HS-27A (cell line): ENCODE measurements at places on chromosomes 13 and 19.

- no peak for DNase-seq
These were observed 17.6 kb downstream of the PBX4 start for GRCh38 chr19:19600793-19601330.

GRCh38 chr19:19103167-19103566 lies 35.1 kb downstream of the TMEM161A start:
- no peak for DNase-seq

GRCh38 chr19:34244611-34245299 lies 9.6 kb upstream of the GARRE1 start:
- DNase-seq: no peak

DNA sequence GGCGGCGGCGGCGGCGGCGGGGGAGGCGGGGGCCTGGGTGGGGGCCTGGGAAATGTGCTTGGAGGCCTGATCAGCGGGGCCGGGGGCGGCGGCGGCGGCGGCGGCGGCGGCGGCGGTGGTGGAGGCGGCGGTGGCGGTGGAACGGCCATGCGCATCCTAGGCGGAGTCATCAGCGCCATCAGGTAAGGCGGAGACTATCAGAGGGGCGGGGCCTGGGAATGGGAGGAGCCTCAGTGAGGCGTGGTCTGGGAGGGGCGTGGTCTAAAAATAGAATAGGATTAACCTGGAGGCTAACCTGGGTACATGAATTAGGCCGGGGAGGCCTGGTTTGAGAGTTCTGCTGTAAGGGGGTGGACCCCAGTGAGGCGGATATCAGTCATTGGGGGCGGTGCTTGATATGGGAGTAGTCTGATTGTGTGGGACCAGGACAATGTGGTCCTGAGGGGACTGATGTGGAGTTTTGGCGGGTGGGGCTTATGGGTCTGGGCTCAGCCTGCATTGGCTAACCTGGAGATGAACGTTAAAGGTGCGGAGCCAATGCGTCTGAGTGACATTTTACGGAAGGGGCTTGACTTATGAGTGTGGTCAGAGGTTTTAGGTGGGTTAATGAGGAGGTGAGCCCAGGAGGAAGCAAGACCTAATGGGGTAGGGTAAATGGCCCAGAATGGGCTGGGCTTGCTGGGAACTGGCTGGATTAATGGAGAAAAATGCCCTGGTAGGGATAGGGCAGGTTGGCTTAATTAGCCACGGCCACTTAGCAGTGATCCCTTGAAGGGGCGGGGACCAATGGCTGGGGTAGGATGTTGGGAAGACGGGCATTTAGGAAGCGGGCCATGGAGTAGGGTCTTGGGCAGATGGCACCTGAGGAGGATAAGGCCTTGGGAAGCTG lies 1.4 kb downstream of the CAPNS1 start:
- DNase-seq: peak; percentile 87

GRCh38 chr13:61795580-61795979 lies 379.9 kb upstream of the PCDH20 start:
- DNase-seq: no peak

- DNase-seq: no peak
These were observed 827.7 kb upstream of the PCDH9 start for GRCh38 chr13:68057836-68058235.

DNA sequence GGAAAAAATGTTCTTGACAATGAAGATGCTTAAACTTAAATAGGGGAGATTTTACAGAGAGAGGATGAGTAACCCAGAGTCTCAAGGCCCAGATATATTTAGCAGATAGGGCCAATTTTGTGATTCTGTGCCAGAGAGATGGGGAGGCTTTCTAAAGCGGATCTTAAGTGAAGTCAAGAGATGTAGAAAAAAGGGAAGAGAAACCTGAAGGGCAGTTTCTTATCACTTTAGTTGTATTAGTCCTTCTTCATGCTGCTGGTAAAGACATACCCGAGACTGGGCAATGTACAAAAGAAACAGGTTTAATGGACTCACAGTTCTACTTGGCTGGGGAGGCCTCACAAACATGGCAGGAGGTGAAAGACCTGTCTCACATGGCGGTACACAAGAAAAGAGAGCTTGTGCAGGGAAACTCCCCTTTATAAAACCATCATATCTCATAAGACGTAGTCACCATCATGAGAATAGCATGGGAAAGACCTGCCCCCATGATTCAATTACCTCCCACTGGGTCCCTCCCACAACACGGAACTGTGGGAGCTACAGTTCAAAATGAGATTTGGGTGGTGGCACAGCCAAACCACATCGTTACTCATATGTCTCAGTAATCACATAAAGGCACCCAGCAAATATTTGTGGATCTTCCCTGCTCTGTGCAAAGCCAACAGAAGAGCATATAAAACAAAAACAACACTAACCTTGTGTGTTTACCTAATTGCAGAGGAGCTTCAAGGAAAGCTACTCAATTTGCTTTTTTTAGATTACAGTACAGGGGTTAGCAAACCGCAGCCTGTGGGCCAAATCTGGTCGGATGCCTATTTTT lies 102.6 kb upstream of the MYCBP2 start:
- no peak for DNase-seq

DNA sequence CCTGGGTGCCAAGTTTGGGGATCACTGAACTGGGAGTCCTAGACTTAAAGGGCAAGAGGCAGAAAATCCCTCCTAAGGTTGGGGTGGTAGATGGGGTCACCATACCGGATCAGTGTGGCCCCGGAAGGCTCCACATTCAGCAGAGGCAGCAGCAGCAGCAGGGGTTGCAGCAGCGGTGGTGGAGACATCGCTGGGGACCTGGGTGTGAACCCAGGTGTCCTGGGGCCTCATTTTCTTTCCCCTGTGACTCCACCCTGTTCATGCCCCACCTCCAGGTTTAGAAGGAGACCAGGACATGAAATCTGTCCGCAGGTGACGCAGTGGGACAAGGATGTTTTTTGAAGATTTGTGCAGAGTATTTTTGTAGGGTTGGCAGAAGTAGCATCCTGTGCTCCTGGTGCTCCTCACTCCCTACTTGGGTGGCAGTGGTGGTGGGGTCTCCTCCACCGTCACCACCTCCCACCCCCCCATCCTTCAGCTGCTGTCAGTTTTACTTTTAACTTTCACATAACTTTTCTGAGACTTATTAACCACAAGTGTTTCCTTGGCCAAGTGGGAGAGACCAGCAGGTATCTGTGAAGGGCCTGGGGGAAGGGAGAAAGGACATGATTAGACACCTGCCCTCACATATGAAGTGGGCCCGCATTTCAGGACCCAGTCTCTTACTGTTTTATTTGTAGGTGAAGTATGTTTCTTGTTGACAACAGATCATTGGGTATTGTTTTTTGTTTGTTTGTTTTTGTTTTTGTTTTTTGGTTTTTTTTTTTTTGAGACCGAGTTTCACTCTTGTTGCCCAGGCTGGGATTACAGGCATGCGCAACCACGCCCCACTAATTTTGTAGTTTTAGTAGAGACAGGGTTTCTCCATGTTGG lies at the start of gene NAPSA:
NAPSA (minus strand) TSS at position 206 of the 873 bp plus-strand sequence; CDS start at position 188, 18 bp downstream.
- DNase-seq: no peak

GRCh38 chr13:100506600-100507422 lies 81.8 kb downstream of the GGACT start:
- no peak for DNase-seq

GRCh38 chr19:49799798-49800376 lies 13.2 kb downstream of the FUZ start:
- no peak for DNase-seq

DNA sequence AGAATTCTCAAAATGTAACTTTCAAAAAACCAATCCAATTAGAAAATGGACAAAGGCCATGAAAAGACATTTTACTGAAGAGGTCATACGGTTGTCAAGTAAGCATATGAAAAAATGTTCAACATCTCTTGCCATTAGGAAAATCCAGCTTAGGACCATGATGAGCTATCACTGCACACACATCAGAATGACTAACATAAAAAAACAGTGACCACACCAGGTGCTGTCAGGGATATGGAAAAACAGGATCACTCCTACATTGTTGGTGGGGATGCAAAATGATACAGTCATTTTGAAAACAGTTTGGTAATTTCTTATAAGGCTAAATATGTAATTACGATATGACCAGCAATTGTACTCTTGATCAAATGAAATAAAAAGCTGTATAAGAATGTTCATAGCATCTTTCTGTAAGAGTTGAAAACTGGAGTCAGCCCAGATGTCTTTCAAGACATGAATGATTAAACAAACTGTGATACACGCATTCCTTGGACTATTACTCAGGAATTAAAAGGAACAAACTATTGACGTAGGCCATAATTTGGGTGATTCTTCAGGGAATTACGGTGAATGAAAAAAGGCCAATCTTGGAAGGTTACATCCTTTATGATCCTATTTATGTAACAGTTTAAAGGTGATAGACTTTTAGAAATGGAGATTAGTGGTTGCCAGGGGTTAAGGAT lies 26.9 kb upstream of the RCBTB2 start:
- no peak for DNase-seq

GRCh38 chr13:75432045-75432444 lies 49.9 kb downstream of the TBC1D4 start:
- DNase-seq: no peak

- DNase-seq: no peak
These were observed 4.0 kb downstream of the IGFLR1 start for GRCh38 chr19:35738021-35738886.

DNA sequence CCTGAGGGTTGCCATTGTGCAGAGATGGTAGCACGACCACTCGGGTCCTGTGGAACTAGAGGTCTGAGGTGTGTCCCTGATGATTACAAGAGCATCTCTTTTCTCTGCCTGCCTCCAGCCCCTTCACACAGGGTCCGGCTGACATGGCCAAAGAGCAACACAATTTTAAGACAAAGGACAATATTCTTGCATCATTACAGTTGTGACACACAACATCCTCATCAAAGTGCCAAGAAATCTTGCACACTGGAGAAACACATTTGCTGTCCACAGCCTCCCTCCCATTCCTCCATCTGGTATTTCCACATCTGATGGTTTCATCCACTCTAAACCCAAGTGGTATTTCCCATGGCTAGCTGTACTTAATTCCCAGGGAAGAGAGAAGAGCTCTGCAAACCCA lies 12.8 kb downstream of the COL4A1 start:
- DNase-seq: no peak

GRCh38 chr13:99859178-99860177 lies 112.1 kb downstream of the ZIC5 start:
- DNase-seq: no peak

- DNase-seq: no peak
These were observed 40.9 kb downstream of the GNG7 start for GRCh38 chr19:2661615-2662014.

DNA sequence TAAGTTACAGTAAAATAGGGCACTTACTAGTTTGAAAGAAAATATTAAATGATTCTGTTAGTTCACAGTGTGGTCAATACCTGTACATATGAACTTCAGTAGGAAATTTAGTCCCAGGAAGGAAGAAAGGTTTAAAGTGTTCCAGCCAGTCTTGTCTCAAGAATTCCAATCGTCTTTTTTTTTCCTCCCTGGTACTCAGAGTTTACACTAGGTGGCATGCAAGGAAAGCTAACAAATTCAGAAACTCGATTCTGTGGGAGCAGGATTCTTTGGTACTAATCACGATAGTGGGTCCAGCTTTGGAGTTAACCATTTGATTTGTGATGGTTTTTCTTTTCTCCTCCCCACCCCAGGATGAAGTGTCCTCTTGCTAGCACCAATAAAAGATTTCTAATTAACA lies 43.6 kb downstream of the POLR1D start:
- DNase-seq: no peak
